ENCODE measurements at places on chromosomes 13 and 19.

GRCh38 chr19:56400485-56400884 lies 3.6 kb upstream of the ZNF583 start:
- DNase-seq = no peak

DNA sequence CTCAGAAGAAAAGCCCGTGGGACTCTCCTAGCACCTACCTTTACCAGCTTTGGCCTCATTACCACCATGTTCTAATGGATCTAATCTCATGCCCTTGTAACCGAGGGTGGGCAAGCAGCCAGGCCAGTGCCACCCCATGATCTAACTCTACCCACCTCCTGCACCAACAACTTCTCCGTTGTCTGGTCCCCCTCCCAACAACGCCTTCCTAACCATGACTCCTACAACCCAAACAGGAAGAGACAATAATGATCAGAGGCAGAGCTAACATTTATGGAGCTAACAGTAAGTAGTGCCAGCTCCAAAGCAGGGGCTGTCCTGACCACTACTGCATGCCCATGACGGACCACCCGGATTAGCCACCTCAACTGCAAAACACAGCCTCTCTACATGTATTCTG lies 3.5 kb downstream of the USP12 start:
- DNase-seq = no peak

DNA sequence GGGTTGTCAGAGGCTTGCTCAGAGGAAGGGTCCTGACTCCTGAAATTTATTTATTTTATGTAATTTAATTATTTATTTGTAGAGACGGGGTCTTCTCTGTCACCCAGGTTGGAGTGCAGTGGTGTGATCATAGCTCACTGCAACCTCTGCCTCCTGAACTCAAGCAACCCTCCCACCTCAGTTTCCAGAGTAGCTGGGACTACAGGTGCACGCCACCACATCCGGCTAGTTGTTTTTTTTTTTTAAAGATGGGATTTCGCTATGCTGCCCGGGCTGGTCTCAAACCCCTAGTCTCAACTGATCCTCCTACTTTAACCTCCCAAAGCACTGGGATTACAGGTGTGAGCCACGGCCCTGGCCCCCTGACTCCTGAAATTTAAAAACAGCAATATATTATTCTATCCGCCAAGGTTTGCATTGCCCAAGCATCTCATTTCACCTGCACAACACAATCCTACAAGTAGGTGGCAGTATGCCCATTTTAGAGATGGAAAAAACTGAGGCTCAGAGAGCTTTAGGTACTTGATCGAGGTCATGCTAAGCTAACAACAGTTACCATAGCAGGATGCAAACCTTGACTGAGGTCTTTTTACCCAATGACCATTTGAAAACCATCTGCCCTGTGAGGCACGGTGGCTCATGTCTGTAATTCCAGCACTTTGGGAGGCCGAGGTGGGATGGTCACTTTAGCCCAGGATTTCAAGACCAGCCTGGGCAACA lies 18.1 kb downstream of the ARHGEF18 start:
- no peak for DNase-seq

- DNase-seq = no peak
Observed at GRCh38 chr13:113786262-113786841, 27.3 kb downstream of the TMEM255B start.

- no peak for DNase-seq
Observed at GRCh38 chr19:13942023-13942684, 3.9 kb upstream of the PODNL1 start.

- peak; percentile 32 for DNase-seq
Observed at GRCh38 chr19:46932346-46932745, 71.5 kb downstream of the ARHGAP35 start.

DNA sequence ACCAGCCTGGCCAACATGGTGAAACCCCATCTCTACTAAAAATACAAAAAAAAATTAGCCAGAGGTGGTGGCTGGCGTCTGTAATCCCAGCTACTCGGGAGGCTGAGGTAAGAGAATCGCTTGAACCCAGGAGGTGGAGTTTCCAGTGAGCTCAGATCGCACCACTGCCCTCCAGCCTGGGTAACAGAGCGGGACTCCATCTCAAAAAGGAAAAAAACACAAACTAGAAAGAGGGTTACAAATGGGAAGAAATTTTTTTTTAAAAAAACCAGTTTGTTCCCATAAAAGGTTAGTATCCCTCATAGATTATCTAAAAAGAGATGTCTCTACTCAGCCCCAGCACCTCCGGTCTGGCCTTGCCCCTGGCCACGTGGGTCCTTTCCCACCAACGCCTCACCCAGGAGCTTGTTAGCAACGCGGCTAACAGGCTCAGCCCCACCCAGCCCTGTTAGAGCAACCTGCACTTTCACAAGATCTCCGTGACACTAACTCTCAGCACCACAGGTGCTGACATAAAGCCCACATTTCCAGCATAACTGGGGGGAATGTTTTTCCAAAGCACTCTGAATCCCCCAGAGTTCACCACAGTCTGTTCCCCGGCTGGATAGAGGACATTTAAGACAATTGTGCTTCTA lies 4.3 kb downstream of the DMKN start:
- DNase-seq = no peak

- no peak for DNase-seq
Observed at GRCh38 chr19:10523135-10523636, 5.9 kb upstream of the S1PR5 start.

DNA sequence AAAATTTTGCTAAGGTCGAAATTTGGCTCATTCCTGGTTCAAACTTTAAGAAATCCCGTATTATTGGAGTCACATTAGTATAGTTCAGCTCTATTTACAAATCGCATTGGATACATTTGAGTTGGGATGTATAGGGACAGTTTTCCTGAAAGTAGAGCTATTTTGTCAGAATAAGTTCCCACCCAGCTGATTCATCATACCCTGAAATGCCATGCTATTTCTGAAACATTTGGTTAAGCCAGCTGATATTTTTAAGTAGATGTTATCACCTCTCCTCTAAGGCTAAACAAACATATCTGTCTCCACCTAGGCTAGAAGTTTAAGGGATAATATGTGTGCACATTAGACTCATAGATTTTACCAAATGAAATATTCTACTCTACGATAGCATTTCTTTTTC lies 226.2 kb upstream of the ARGLU1 start:
- DNase-seq = no peak

DNA sequence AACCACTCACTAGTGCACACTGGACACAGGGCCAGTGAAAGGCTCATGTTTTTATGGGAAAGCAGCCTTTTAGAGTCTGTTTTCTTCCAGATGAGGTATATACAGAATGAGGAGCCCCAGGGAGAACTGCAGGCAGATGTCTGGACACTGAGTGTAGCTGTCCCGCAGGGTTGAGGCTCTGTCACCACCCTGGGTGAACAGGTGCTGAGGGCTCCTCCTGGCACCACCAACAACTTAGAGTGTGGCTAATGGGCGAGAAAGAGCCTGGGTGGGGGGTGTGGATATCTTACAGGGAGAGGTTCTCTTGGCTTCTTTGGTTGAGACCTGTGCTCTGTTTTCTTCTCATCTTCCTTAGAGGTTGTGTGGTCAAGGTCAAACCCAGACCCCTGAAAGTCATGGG lies 202.1 kb upstream of the GPR12 start:
- no peak for DNase-seq

DNA sequence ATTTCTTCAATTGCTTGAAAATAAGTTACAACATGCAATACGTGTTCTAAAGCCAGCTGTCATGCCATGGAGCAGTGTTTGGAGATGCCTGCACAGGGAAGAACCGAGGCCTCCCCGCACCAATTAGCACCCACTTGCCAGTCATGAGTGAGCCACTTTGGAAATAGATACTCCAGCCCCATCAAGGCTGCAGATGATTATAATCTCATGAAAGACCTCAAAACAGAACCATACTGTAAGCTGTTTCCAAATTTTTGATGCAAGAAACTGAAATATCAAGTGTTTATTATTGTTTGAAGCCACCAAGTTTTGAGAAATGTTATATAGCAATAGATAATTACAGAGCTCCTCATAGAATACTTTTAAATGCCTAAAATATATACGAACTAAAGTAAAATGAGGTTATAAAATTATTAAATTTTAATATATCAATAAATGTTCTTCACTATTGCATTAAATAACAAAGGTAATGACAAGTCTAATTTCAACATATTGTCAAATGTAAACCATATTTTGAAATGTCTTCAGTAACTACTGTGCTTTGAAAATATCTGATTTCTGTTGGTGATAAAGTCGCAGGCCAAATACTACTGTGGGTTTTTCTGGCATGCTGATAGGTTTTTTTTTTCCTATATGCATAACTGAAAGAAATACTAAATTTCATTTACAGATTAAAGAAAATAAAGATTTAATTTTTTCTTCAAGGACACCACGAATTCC lies 43.0 kb downstream of the DIAPH3 start:
- no peak for DNase-seq

DNA sequence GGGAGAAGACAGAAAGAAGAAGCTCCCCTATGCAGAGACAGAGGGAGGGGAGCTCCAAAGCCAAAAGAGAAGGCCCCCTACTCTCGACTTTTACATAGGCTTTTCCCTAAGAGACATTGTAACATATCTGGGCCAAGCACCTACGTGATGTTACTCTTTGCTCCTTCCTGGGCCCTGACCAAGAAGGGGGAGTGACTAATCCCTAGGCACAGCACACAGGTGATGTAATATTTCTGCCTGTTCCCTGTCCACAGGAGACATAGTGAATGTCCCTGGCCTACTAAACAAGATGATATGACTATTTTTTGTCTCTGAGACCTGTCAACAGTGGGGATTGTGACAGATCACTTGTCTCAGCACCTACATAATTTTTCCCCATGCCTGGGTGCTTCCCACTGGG lies 15.9 kb upstream of the ZNF254 start:
- DNase-seq = no peak

GRCh38 chr19:49891393-49891792 lies 5.3 kb downstream of the IL4I1 start:
- DNase-seq = no peak

DNA sequence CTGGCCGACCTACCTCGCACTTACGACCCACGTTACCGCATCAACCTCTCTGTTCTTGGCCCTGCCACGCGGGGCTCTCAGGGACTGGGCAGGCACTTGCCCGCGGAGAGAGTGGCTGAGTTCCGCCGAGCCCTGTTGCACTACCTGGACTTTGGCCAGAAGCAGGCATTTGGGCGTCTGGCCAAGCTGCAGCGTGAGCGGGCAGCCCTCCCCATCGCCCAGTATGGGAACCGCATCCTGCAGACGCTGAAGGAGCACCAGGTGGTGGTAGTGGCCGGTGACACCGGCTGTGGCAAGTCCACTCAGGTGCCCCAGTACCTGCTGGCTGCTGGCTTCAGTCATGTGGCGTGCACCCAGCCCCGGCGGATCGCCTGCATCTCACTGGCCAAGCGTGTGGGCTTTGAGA lies 4.2 kb downstream of the DHX34 start:
- DNase-seq = no peak

DNA sequence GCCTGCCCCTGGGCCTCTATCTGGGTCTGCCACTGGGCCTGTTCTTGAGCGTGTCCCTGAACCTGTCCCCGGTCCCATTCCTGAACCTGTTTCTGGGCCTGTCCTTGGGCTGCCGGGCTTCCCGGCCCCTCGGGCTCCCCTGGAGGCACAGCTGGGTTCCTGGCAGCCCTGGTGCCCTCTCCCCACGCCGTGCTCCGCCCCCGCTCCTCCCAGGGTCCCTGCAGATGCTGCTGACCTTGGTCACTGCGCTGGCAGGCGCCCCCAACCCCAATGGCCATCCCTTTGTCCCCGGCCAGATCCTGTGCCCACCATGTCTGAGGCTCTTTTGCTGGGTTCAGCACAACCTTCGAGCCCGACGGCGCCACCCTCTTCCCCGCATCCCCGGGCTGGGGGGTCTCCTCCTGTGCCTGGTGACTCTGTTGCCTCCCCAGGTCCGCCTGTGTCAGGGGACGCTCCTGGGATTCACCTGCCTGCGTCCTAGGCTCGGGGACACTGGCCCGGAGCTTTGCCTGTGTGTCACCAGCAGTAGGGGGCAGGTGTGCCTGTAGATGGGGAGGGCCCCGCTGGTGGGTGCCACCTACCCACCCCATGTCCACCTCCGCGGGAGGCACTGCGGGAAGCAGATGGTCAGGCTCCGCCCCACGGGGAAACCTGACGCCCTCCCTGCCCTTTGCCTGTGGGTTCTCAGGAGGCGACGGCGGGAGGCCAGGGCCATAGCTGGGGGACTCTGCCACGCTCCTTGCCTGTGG lies 41.0 kb upstream of the GRTP1 start:
- no peak for DNase-seq

GRCh38 chr13:51892657-51893056 lies 30.9 kb downstream of the CCDC70 start:
- DNase-seq = no peak

DNA sequence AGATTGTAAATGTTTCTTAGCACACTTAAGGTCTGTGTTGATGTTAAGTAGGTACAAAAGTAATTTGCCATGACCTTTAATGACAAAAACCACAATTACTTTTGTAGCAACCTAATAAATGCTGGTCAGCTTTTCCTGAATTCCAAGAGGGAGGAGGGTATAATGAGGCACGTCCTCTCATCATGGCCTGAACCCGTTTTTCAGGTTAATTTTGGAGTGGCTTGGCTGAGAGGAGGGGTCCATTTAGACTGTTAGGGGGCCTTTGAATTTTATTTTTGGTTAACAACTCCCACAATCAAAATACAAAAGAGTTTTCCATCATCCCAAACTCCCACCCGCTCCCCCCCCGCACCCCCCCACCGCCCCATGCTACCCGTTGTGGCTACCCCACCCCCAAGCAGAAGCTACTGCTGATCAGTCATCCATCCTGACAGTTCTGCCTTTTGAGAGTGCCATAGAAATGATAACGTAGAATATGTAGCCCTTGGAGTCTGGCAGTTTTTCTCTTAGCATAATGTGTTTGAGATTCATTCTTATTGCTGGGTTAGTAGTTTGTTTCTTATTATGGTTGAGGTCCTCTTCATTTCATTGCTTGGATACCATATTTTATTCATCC lies 14.4 kb upstream of the PLEKHF1 start:
- DNase-seq = no peak

DNA sequence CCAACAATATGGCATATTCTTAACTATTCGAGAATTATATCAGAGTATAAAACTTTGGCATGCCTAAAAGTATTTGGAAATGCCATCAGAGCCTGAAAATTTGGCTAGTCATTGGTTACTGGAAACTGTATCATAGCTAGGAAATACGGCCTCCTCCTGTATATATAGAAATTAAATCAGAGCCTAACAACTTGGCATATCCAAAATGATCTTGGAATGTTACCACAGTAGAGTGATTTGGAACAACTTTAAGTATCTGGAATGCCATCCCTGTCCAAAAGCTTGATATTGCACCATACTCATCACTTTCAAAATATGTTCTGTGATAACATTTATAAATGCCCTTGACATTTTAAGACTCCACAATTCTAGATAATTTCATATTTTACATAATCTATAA lies 335.8 kb downstream of the SLITRK1 start:
- DNase-seq = no peak

DNA sequence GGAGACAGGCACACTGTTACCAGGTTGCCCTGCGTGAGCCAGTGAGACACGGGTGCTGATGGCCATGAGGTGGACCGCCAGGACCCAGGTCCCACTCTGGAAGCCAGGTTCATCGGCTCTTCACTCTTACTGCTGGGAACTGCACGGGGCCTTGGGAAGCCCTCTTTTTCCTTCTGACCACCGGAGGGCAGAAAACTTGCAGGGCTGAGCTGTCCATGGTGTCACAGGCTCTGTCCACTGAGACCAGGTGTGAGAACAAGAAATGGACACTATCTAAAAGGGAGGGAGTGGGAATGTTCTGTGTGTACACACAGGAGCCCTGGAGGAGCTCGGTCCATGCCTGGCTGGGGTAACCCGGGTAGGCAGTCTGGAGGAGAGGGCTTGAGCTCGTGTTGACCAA lies 93.4 kb downstream of the UQCRFS1 start:
- peak; percentile 50 for DNase-seq

- DNase-seq = no peak
Observed at GRCh38 chr19:50947123-50947522, 5.7 kb downstream of the KLK5 start.

Data from GM03348 (cell line).